Renal cortical epithelial cell (primary cell): ENCODE measurements at places on chromosomes 1 and 21. TPM values are rescaled to one million over a fixed set of nuclear protein-coding genes. Genes with fewer than 3 reads are reported as not detected.

- no peak for DNase-seq
These were observed 2.7 kb upstream of the SSX2IP start for GRCh38 chr1:84693005-84693404.

GRCh38 chr1:201015551-201016091, 7.9 kb downstream of the KIF21B start:
- no peak for DNase-seq

- DNase-seq: no peak
These were observed 522 bp downstream of the LRP8 start for GRCh38 chr1:53327182-53327913.

DNA sequence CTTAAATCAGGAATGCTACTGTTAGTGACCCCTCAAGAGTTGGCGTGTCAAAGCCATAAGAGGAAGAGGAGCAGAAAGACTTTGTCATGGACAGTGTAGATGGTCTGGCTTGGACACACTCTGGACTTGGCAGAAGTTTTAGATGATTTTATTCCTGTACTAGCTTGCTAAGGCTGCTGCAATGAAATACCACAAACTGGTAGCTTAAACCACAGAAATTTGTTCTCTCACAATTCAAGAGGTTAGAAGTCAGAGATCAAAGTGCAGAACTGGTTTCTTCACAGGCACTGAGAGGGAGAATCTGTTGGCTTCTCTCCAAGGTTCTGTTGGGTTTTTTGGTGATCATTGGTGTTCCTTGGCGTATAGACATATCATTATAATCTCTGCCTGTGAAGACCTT, 869.8 kb upstream of the B3GALT2 start:
- DNase-seq: peak; percentile 84

DNA sequence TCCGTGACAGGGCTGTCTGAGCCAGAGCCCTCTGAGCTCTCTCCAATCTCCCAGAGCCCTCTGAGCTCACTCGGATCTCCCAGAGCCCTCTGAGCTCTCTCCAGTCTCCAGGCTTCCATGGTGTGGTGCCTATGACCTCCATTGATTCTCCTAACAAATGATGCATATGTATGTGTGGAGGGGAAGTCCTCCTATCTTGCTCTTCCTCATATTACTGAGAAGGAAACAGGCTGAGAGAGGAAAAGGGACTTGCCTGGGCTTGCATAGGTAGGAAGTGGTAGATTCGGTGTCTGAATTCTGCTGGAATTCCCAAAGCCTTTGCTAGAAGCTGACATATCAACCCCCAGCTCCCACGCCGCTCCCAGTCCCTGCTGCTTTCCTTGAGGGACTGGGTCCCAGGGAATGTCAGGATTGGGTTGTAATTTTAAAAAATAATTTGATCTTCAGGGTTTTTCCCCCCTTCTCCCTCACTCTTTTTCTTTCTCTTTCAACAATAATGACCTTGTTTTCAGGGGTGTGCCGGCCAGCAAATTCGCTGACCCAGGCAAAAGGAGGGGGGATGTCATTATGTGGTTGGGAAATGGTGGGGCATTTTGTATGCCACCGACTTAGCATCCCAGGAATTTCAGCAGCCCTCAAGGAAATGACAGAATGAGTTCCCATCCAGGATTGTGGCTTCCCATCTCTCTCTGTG, 42.3 kb upstream of the RUNX3 start:
- DNase-seq: no peak

- no peak for DNase-seq
These were observed 2.9 kb downstream of the GRIK3 start for GRCh38 chr1:37031429-37031828.

DNA sequence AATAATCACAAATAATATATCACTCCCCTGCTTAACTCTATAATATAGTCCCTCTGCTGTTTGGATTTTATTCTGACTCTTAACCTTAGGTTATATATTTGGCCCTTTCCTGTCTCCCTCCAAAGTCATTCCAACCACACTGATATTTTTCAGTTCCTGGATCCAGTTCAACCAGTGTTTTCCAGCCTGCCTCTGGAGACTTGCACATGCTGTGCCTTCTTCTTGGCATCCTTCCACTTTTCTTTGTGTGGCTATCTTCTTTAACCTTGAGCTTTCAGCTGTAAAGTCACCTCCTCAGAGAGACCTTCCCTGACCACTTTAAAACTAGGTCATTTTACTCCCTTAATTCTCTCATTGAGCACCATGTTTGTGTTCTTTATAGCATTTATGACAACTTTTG, 19.4 kb downstream of the CERS2 start:
- no peak for DNase-seq

- DNase-seq: peak; percentile 62
These were observed at the start of gene IFI44L for GRCh38 chr1:78619803-78620579. TSS of gene IFI44L (plus strand) at chr1:78620448. CDS start at chr1:78627916, 7,468 bp downstream.

AQP10 gene
- total RNA-seq: not detected in 2 replicates

FNDC5 gene
- total RNA-seq: 0.70 TPM in 1 of 2 replicates, not detected in the other
